ENCODE measurements at places on chromosomes 11 and 22. TPM values are rescaled to one million over a fixed set of nuclear protein-coding genes. Genes with fewer than 3 reads are reported as not detected.

- DNase-seq: no peak
- no peaks in the 10 kb centered on the region for H3K4me1 ChIP-seq
- H3K27me3 ChIP-seq: peaks cover 96% of the 10 kb centered on the region
- H3K27ac ChIP-seq: no peak overlapping the region
- no peak overlapping the region for H3K4me3 ChIP-seq
Observed at GRCh38 chr22:39617342-39617741, 46.8 kb downstream of the CACNA1I start.

Gene ASCL3
- not detected for total RNA-seq

Gene FOLR2
- total RNA-seq: 20.9 TPM

Gene RNF214
- total RNA-seq: 21.1 TPM

- no peaks in the 10 kb centered on the region for H3K27me3 ChIP-seq
- no peak overlapping the region for H3K4me3 ChIP-seq
- no peak for DNase-seq
- peaks cover 41% of the 10 kb centered on the region for H3K4me1 ChIP-seq
- peak overlapping the region; percentile 58 for H3K27ac ChIP-seq
Observed at GRCh38 chr11:115363921-115364320, 140.3 kb downstream of the CADM1 start.

DNA sequence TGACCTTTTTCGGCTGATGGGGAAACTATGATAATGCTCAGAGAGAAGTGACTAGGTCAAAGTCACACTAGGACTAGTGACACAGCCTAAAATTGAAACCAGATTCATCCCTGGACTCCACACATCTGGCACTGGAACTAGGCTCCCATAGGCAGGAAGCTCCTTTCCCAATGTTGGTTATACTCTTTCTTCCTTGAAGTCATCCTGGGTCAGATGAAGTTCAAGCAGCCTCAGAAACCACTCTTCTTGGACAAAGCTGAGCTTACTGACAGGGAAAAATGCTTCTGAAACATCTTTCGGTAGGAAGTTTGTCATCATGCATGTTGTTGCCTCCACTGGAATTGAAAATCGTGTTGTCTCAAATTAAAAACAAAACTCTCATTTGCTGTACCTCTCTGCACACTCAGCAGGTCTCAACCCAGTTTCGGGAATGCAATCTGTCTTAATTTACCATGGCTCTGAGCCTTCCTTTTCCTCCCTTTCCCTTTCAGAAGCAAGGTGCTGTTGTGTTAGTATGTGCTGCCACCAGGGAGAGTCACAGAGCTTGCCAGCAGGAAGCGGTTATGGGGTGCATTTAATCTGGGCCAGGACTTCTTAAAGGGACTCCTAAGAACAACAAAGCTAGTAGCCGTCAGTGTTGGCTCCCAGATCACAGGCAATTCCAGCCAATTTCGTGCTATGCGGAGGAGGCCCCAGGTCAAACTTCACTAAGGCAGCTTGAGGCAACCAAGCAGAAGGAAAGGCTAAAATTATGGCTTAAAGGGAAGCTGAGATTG, 384.8 kb downstream of the TENM4 start:
- H3K4me1 ChIP-seq: no peaks in the 10 kb centered on the region
- no peak for DNase-seq
- peaks cover 58% of the 10 kb centered on the region for H3K27me3 ChIP-seq
- H3K4me3 ChIP-seq: no peak overlapping the region
- H3K36me3 ChIP-seq: no peaks in the 10 kb centered on the region

DNA sequence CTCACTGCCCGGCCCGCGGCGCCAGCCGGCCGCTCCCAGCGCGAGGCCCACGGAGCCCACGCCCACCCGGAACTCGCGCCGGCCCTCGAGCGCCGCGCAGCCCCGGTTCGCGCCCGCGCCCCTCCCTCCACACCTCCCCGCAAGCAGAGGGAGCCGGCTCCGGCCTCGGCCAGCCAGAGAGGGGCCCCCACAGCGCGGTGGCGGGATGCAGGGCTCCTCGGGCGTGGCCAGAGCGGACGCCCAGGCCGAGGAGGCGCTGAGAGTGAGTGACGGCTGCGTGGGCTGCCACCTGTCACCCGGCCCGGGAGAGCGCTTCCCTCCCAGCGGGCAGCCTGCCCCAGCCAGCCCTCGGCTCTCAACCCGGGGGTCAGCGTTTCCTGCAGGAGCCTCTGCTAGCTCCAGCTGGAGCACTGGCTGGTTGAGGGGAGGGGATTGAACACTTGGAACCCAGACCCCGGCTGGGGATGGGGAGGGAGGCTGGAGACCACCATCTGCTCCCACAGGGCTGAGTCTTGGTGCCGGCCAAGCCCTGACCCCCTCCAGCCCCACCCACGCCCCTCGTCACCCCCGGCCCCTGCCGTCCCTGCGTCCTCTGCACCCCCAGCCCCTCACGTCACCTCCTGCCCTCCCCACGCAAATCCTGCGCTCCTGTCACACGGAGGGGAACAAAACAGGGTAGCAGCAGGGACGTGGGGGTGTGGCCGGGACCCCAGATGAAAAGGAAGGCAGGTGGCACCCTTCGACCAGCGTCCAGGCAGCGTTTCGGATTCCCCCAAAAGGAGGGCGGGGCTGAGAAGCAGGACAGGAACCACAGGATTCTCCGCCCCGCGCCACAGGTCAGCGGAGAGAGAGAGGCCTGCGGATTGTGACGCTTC, 157.0 kb downstream of the BRD1 start:
- peak overlapping the region; percentile 64 for H3K4me3 ChIP-seq
- peaks cover 28% of the 10 kb centered on the region for H3K4me1 ChIP-seq
- DNase-seq: no peak
- peak overlapping the region; percentile 41 for H3K27ac ChIP-seq
- no peaks in the 10 kb centered on the region for H3K36me3 ChIP-seq

- H3K4me1 ChIP-seq: no peaks in the 10 kb centered on the region
- H3K36me3 ChIP-seq: no peaks in the 10 kb centered on the region
- no peak overlapping the region for H3K27ac ChIP-seq
- DNase-seq: no peak
- no peak overlapping the region for H3K4me3 ChIP-seq
- H3K27me3 ChIP-seq: no peaks in the 10 kb centered on the region
Observed at GRCh38 chr11:29527391-29527936, 489.4 kb downstream of the KCNA4 start.

Gene CARD10
- total RNA-seq: 9.0 TPM

DNA sequence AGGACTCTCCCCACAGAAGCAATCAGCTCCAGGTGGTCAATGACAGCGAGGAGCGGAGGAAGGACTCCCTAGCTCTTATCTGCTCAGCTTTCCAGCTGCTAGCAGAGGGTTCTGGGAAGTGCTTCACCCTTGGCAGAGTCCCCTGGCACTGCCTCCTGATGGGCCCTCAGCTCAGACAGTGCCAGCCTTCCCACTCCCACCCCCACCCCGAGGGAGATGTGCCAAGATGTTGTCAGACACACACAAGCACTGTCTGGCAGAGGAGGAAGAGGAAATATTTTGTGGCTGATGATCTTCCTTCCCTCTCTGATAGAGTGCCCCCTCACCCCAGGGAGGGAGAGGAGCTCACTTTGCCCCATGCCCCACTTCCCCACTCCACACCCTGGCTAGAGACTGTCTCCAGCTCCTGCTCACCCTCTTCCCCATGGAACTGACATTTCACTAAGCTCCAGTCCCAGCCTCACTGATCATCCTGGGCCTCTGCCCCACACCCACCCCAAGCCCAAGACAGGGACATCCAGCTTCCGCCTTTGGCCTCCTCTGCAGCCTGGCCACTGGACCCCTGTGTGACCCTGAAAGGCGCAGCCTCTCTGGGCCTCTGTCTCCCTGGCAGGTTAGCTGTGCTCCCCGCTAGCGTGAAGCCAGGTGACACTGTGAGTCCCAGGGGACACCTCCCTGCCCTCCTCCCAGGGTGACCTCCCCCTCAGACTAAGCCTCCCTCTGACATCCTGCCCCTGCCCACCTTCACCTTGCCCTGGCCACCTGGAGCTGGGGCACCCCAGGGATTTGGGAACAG, 44.5 kb downstream of the SLCO2B1 start:
- peak overlapping the region; percentile 65 for H3K27ac ChIP-seq
- no peaks in the 10 kb centered on the region for H3K27me3 ChIP-seq
- H3K4me1 ChIP-seq: peaks cover 70% of the 10 kb centered on the region

DNA sequence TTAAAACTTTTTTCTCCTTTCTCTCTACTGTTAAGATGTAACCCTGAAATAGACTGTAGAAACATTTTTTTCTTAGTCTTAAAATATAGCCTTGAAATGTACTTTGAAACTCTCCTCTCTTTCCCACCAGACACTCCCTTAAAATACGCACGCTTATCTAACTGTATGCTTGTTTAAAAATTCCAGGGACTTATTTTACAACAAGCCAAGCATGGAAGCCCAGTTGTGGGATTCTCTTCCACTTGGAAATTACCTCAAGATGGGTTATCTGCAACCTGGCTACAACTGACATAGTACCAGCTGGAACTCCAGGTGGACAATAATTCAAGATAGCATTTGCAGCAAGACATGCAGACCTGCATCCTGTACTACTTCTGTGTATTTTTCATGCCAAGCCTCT, 12.1 kb upstream of the CHORDC1 start:
- H3K27ac ChIP-seq: no peak overlapping the region
- no peaks in the 10 kb centered on the region for H3K36me3 ChIP-seq
- no peak overlapping the region for H3K4me3 ChIP-seq
- no peaks in the 10 kb centered on the region for H3K27me3 ChIP-seq
- H3K4me1 ChIP-seq: no peaks in the 10 kb centered on the region

- H3K27me3 ChIP-seq: no peaks in the 10 kb centered on the region
- peak overlapping the region; percentile 89 for H3K4me3 ChIP-seq
- peak overlapping the region; percentile 100 for H3K27ac ChIP-seq
- peak; percentile 9 for DNase-seq
- H3K4me1 ChIP-seq: peaks cover 95% of the 10 kb centered on the region
- no peaks in the 10 kb centered on the region for H3K36me3 ChIP-seq
Observed at GRCh38 chr22:46062971-46063631, 86.1 kb upstream of the WNT7B start.

DNA sequence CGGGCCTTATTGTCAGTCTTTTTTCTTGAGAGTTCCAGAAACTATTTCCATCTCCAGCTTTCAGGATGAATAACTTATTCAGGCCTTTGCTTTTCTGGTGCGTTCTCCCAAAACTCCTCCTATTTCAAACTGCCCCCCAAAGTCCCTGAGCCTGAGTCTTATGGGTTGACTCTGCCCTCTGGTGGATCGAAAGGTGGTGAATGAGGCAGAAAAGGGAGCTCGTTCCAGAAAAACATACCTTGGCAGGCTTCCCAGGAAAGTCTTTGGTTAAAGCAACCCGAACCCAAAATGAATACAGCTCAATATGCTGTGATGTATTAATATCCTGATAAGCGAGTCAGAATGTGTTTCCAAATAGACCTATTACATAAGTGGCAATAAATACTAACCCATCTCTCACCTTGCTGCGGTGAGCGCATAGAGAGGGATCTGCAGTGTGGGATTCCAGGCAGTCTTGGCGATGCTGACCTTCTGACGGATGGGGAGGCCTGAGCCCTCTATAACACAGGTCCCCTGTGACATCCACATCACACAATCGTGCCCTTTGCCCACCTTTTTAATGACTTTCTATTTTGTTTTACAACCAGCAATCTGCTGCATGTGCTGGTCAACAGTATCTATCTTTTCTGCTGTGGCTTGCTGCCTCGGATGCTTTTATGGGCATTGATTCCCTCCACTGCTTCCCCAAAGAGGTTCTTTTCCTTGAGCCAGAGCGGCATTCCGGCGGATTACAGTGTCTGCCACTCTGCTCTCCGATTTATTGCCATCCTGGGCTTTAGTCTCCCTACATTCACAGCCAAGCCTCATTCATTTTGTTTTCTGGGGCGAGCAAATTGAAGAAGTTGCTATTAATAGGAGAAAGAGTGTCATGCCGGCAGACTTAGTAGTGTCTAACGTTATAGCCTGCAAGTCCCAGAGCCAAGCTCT, 756.8 kb downstream of the NTM start:
- peaks cover 80% of the 10 kb centered on the region for H3K27me3 ChIP-seq
- H3K36me3 ChIP-seq: no peaks in the 10 kb centered on the region
- H3K4me3 ChIP-seq: peak overlapping the region; percentile 54

- peaks cover 18% of the 10 kb centered on the region for H3K4me1 ChIP-seq
- no peaks in the 10 kb centered on the region for H3K36me3 ChIP-seq
- H3K27ac ChIP-seq: no peak overlapping the region
- H3K4me3 ChIP-seq: no peak overlapping the region
- DNase-seq: no peak
- peaks cover 13% of the 10 kb centered on the region for H3K27me3 ChIP-seq
Observed at GRCh38 chr11:61054927-61055562, 47.2 kb upstream of the CD5 start.

DNA sequence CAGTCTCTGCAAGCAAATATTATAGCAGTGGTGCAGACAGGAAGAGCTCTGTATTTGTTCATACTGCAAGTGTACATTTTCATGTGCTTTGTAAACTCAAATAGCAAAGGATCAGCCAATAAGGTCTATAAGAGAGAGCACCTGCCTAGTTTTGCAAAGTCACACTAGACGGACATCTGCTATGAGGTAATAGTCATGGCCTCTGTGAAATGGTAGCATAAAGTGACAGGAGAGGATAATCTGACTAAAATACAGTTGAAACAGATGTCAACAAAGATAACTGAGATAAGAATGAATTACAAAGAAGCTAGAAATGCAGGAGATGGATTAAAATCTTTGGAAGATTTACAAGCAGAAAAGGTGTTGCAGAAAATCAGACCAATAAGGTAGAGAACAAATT, 70.6 kb upstream of the SPON1 start:
- peaks cover 17% of the 10 kb centered on the region for H3K27me3 ChIP-seq
- H3K4me3 ChIP-seq: no peak overlapping the region
- DNase-seq: no peak
- no peaks in the 10 kb centered on the region for H3K4me1 ChIP-seq
- H3K27ac ChIP-seq: no peak overlapping the region
- no peaks in the 10 kb centered on the region for H3K36me3 ChIP-seq

DNA sequence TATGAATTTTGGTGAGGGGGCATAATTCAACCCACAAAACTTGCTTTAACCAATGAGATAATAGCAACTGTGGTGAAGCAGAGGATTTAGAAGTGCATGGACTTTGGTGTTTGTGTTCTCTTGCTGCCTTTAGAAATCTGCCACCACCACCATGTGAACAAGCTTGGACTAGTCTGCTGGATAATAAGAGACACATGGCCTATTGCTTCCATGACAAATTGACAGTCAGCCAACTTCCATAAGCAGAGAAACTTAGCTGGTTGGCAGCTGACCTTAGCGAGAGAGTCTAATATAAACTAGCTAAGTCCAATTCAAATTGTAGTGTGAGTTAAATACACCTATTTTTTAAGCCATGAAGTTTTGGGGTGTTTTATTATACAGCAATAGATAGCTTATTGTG, 482.1 kb upstream of the ANO5 start:
- no peak overlapping the region for H3K27ac ChIP-seq
- no peaks in the 10 kb centered on the region for H3K4me1 ChIP-seq
- no peaks in the 10 kb centered on the region for H3K27me3 ChIP-seq
- DNase-seq: no peak
- H3K4me3 ChIP-seq: no peak overlapping the region

Measured in left ventricle myocardium inferior (tissue), 1 donor.